ENCODE measurements at places on chromosomes 6 and 20. TPM values are rescaled to one million over a fixed set of nuclear protein-coding genes. Genes with fewer than 3 reads are reported as not detected.

The LTA gene
- 0.22 TPM for polyA plus RNA-seq

The KCNQ5 gene
- 5.9 TPM for polyA plus RNA-seq

The OR2B6 gene
- not detected for polyA plus RNA-seq

The VGLL2 gene
- polyA plus RNA-seq, result 0.46 TPM

The IRF4 gene
- 0.11 TPM for polyA plus RNA-seq

The PDE10A gene
- polyA plus RNA-seq, result 10.9 TPM

The RNF39 gene
- 2.3 TPM for polyA plus RNA-seq

The PTCRA gene
- 0.29 TPM for polyA plus RNA-seq

The GRIK2 gene
- 60.7 TPM for polyA plus RNA-seq

The RAB32 gene
- 12.6 TPM for polyA plus RNA-seq

The ZNF391 gene
- 8.5 TPM for polyA plus RNA-seq

The IBTK gene
- polyA plus RNA-seq, result 32.0 TPM

The CGA gene
- 0.59 TPM for polyA plus RNA-seq

Measured in spinal cord (tissue), 10 donors.